ENCODE measurements at places on chromosomes 13 and 19.

DNA sequence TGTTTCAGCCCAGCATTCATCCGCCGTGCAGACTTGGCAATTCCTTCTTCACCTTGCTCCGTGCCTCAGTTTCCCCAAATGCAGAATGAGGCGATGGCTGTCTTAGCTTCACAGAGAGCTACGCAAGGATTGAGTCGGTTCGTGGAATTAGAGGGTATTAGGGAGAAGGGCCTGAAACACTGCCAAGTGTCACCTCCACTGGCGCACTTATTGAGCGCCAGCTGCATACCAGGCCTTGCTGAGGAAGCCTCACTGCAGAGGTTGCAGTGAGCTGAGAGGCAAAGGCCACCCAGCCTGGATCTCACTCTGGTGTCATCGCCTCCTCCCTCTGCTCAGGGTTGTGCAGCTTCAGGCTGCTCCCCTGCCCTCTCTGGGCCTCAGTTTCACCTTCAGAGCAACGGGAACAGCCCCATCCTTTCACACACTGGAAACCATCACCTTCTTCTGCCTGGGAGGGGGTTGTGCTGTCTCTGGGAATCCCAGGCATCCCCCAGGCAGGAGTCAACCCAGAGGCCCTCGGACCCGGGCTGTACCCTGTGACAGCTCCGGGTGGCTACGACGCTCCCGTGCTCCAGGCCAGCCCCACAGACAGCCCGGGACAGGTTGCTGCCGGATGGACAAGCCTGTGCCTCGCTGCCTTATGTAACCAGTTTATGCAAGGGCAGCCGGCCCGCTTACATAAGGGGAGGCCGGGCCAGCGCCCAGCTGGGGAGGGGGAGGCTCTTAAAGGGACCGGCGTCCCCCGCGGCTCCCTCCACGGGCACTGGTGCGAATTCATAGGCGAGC is 31.9 kb downstream of the NFIC start:
- DNase-seq: no peak

- DNase-seq: no peak
Observed at GRCh38 chr13:105518086-105518485, 1017.4 kb downstream of the EFNB2 start.

DNA sequence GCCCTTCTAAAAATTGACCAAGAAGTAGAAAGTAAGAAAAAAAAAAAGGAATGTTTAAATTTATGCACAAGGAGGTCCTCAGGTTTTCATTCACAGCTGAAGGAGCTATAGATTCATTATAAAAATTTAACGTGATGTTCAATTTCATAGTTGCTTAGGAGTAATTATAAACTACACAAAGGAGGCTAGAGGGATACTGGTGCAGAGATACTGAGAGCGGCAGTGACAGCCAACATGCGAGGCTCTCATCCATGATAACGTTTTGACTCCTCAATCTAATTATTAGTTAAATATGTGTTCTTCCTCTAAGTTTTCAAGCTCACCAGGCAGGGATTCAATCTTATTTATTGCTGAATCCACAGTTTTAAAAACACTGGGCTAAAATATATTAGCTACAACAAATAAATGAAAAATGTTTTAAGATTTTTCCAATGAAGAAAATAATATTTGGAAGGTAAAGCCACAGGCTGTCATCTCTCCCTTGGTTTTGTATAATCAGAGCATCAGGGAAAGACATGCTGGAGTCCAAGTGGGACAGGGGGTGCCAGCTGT is 49.8 kb upstream of the TRPC4 start:
- no peak for DNase-seq

- no peak for DNase-seq
Observed at GRCh38 chr19:29851769-29852521, 40.2 kb downstream of the CCNE1 start.

DNA sequence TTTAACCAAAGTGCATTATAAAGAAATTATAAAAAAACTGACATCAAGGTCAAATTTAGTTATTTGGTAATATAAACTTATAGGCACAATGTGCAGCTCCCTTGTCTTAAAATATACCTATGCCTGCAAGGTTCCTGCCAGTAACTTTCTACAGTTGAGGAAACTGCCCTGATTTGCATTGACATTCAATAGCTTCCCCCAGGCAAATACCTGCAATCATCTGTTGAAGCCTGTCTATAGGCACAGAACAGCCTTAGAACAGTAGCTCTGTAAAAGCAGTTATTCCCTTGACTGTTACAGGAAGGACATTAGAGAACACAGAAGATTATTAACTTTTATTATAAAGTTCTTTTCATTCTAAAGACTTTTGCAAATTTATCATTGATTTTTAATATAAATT is 1239.5 kb downstream of the PCDH9 start:
- DNase-seq: no peak

DNA sequence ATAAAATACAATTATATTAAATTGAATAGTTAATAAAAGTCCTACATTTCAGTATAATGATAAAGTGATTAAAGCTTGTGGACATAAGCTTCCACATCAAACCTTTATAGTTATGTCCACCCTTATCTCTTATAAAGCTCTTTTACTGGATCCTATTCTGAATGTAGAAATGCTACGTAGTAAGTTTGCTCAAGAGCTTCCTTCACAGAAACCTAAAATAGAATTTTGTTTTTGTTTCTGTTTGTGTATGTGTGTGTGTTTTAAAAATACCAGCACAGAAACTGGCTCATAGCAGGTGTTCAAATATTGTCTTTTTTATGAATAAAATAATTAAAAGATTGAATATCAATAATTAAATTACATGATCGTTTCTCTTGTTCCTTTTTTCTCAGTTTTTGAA is 21.0 kb upstream of the UFM1 start:
- DNase-seq: no peak

- no peak for DNase-seq
Observed at GRCh38 chr13:76939215-76939614, 9.1 kb upstream of the ACOD1 start.

DNA sequence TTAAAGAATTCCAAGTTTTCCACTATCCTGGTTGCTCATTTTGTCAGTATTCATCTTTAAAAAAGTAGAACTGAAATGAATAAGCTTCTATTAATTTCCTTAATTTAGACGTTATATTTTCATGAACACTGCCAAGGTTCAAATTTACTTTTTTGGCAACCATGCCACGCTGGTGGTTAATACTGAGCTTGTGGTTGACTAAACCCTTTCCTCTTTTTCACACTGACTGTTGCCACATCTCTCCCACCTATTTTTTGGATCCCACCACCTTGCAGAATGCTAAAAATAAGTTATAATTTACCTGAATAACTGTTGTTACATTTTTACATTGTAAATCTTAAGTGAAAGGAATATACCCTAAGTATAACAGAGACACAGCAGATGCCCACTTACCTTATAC is 45.0 kb downstream of the FLT3 start:
- DNase-seq: no peak

- DNase-seq: no peak
Observed at GRCh38 chr19:55242517-55242916, 14.0 kb upstream of the TMEM86B start.

GRCh38 chr19:10454267-10454666 is 33.9 kb downstream of the PDE4A start:
- no peak for DNase-seq

- no peak for DNase-seq
Observed at GRCh38 chr13:80086304-80086721, 254.6 kb downstream of the SPRY2 start.

GRCh38 chr19:13190781-13191540 is 40.8 kb downstream of the IER2 start:
- no peak for DNase-seq

- DNase-seq: no peak
Observed at GRCh38 chr13:43414111-43414510, 372.7 kb downstream of the ENOX1 start.

DNA sequence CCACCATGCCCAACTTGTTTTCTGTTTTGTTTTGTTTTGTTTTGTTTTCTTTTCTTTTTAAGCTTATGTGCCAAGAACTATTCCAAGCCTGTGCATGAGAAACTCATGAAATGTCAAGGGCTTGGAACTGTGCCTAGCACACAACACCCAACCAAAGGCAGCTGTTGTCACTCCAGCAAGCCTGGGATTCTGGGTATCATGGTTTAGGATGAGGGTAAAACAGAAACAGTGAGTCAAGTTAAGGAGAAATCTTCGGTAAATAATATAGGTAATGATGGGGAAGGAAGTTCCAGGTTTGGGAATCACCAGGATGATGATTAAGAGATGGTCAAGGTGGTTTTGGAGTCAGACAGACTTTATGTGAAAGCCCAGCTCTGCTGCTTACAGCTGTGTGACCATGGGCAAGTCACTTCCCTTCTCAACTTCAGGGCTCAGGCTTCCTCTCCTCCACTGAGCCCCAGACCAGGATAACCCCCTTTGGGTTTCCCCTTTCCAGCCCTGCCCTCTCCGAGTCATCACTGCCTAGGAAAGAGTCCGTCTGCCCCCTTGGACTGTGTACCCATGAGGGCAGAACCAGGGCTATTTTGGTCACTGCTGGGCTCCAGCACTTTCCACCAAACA is 5.0 kb downstream of the PVR start:
- no peak for DNase-seq

GRCh38 chr13:33153421-33154404 is 131.8 kb downstream of the STARD13 start:
- no peak for DNase-seq
